ENCODE measurements at places on chromosomes 2 and 18. TPM values are rescaled to one million over a fixed set of nuclear protein-coding genes. Genes with fewer than 3 reads are reported as not detected.

The KCMF1 gene
- 23.8 TPM for total RNA-seq

The ACADL gene
- total RNA-seq, result not detected

The AQP12B gene
- not detected for total RNA-seq

The C2orf78 gene
- not detected for total RNA-seq

The HRH4 gene
- total RNA-seq, result 0.06 TPM

The RAB6C gene
- total RNA-seq, result not detected

The TNS1 gene
- 2.6 TPM for total RNA-seq

The MC2R gene
- total RNA-seq, result not detected

The DPY30 gene
- total RNA-seq, result 141 TPM

The ABHD1 gene
- total RNA-seq, result not detected

The AKAIN1 gene
- total RNA-seq, result not detected

The KANSL3 gene
- 26.6 TPM for total RNA-seq

The LCT gene
- total RNA-seq, result 0.40 TPM

The RAD51AP2 gene
- total RNA-seq, result not detected

The RGPD4 gene
- not detected for total RNA-seq

The SIX3 gene
- total RNA-seq, result 0.24 TPM

The HMSD gene
- 0.06 TPM for total RNA-seq

The POTEE gene
- total RNA-seq, result 1.7 TPM

The LIMS4 gene
- total RNA-seq, result 0.24 TPM

The MZT2A gene
- total RNA-seq, result 121 TPM

The CRYGC gene
- not detected for total RNA-seq

The CCDC150 gene
- total RNA-seq, result 12.0 TPM

The IL1R1 gene
- 1.1 TPM for total RNA-seq

The CD302 gene
- 2.3 TPM for total RNA-seq

The LTBP1 gene
- 46.4 TPM for total RNA-seq

The TRIM43 gene
- total RNA-seq, result not detected

The LRRTM1 gene
- not detected for total RNA-seq

The HOXD13 gene
- 20.7 TPM for total RNA-seq

The KIF1A gene
- total RNA-seq, result 16.2 TPM

The SLC4A1AP gene
- 51.6 TPM for total RNA-seq

The ALPI gene
- not detected for total RNA-seq

The CSRNP3 gene
- total RNA-seq, result 2.7 TPM

The UGT1A4 gene
- not detected for total RNA-seq

The LHCGR gene
- not detected for total RNA-seq

The HOXD12 gene
- total RNA-seq, result not detected

The FER1L5 gene
- total RNA-seq, result not detected

The AP1S3 gene
- 15.0 TPM for total RNA-seq

The ATG16L1 gene
- 52.2 TPM for total RNA-seq

The ATL2 gene
- 132 TPM for total RNA-seq

The C2orf81 gene
- total RNA-seq, result 1.4 TPM

The ZBTB7C gene
- total RNA-seq, result 0.21 TPM

The GCC2 gene
- total RNA-seq, result 12.9 TPM

The CD8B2 gene
- not detected for total RNA-seq

The EN1 gene
- total RNA-seq, result 1.8 TPM

The FEV gene
- not detected for total RNA-seq

The TTC21B gene
- 16.3 TPM for total RNA-seq

The ALPG gene
- not detected for total RNA-seq

All from Daoy (cell line).